ENCODE measurements at places on chromosomes 2 and 18.
A peak's percentile ranks its signal among the peaks of the same experiment; 100 is the strongest.

DNA sequence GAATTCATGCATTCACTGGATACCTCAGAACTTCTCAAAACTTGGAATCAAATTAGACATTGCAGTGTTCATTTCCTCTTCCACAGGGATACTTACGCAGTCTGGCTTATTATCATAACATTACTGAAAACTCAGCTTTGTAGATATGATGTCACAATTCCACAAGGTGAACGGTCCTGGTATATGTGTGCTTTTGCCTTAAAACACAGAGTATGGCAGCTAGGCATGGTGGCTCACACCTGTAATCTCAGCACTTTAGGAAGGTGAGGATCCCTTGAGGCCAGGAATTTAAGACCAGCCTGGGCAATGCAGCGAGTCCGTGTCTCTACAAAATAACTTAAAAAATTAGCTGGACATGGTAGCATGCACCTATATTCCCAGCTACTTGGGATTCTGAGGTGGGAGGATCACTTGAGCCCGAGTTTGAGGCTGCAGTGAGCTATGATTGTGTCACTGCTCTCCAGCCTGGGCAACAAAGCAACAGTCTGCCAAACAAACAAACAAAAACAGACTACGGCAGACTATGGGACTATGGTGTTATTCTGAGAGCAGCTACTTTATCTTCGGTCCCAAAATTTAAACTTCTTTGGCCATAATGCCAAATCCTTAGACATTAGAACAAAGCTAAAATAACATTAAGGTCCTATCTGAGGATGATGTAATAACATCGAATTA is 1191.9 kb upstream of the SLC39A10 start:
- no peak for DNase-seq

- DNase-seq: no peak
These were observed 49.7 kb downstream of the CYRIA start for GRCh38 chr2:16615687-16616615.

- no peak for DNase-seq
These were observed 183.4 kb upstream of the SRD5A2 start for GRCh38 chr2:31764169-31764568.

- no peak for DNase-seq
These were observed 55.2 kb upstream of the SEMA4C start for GRCh38 chr2:96924775-96925747.

DNA sequence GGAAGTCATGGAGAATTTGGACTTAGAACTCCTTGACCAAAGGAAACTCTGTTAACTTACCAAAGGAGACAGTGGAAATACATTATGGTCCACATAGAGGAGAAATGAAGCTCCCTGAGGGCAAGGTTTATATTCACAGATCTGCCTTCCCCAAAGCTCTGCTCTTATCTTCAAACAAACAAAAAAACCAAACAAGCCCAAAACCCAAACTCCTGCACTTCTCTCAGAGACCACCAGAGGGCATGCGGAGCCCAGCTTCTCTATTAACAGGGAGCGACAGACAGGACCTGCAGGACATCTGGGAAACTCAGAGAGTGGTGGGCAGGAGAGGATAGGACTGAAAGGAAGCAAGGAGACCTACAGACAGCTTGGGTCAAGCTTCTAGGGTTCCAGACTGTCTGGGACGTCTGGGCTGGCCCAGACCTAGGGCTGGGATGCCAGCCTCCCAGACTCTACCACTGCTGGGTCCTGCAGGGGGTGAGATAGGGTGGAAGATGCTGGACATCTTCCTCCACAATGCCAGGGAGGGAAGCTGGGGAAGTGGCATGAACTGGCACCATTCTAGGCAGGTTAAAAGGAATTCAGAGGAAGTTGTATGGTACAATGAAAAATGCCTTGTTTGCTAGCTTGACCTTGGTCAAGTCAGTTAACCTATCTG is 4.0 kb upstream of the WNT10A start:
- DNase-seq: peak; percentile 48

- no peak for DNase-seq
These were observed 148.8 kb downstream of the SMAD7 start for GRCh38 chr18:48801728-48802542.

- DNase-seq: no peak
These were observed 53.2 kb downstream of the ZAP70 start for GRCh38 chr2:97766567-97766966.

GRCh38 chr2:230219419-230220331 is at the start of gene SP110:
Gene SP110, minus strand, starts transcription at chr2:230219984. Its CDS starts 3,057 bp downstream, at chr2:230216927.
- DNase-seq: peak; percentile 67

DNA sequence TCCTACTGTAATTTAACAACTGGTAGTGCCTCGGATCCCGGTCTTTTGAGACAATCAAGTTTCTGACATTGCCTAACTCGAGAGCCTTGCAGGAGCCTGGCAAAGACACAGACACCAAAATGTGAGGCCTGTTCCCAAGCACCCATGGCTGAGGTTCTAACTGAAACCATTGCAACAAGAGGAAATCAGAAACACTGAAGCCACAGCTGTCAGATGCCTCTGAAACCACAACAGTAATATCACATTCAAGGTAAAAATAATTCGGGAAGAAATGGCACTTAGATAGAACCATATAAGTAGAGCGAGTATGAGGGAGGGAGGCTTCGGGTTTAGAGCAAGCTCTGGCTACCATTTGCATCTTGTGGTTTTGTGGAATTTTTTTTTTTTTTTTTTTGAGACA is 285.9 kb downstream of the FBXO15 start:
- no peak for DNase-seq

DNA sequence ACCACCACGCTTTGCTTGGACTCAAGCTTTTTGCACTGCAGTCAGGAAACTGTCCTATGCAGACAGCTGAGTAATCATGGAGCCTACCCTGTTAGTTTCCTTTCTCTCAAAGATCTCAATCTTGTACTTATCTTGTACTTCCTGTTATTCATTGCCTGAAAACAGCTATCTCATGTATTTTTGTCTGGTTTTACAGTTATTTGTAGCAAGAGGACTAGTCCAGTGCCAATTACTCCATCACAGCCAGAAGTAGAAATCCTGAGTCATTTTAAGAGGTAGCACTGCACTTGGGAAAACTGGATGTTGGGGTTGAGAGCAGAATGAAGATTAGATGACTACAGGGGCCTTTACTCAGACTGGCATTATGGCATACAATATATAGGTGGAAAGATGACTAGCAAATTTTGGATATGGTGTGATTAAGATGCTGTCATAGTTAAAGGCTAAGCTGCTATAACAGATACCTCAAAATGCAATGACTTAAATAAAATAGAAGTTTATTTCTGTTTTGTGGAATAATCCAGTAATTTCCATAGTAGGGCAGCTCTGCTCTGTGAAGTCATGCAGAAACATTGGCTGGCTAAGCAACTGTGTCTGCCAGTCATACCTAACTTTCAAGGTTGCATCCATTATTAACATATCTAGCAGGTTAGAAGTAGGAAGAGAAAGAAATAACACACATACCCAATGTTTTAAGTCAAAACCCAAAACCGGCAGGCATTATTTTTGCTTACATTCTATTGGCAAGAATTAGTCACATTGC is 21.1 kb upstream of the CHMP3 start:
- no peak for DNase-seq

DNA sequence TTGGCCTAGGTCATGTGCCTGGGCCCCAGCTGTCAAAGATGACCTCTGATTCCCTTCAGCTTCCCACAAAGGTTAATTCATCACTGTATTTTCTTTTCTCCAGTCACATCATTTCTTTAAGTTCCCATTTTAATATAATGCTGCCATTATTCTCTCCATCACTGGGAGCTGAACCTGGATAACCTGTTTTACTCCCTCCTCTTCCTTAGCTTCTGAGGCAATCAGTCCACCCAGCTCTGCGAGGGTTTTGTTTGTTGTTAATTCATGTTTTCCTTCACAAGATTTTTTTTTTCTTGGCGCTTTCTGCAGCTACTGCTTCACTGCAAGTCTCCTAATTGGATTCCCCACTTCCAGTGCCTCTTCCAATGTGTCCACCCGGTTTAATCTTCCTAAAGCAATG is 5.1 kb upstream of the EML4 start:
- DNase-seq: no peak

- DNase-seq: no peak
These were observed 169.7 kb upstream of the APCDD1 start for GRCh38 chr18:10284540-10285282.

DNA sequence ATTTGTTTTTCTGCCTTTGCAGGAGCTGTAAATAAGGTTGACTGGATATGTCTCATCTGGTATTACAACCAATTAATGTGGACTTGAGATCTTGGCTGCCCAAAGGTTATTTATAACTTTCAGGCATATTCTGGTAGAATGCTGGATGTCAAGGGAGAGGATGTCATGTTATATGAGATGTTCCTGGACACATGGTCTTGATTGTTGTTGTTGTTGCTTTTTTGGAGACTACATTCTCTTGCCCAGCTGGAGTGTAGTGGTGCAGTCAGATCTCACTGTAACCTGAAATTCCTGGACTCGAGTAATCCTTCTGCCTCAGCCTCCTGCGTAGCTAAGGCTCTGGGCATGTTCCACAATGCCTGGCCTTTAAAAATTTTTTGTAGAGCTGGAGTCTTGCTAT is 83.3 kb downstream of the LCLAT1 start:
- no peak for DNase-seq

DNA sequence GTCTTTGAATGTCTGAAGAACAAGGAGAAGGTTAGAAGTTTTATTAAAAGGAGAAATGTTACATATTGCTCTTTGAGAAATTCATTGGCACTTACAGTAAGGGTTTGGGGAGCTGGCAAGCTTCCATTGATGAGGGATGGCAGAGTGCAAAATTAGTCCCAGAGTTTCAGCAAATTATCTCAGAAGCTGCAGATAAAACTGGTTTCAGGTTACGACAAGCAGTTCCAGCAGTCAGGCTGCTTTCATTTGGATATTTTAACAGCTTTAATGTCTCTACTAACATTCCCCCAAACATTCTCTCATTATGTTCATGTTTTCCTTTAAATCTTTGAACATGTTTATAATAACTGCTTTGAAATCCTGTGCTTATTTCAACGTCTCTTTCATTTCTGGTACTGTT is 153.1 kb downstream of the TTC27 start:
- DNase-seq: no peak

GRCh38 chr2:144165599-144166250 is 354.2 kb downstream of the ZEB2 start:
- no peak for DNase-seq

DNA sequence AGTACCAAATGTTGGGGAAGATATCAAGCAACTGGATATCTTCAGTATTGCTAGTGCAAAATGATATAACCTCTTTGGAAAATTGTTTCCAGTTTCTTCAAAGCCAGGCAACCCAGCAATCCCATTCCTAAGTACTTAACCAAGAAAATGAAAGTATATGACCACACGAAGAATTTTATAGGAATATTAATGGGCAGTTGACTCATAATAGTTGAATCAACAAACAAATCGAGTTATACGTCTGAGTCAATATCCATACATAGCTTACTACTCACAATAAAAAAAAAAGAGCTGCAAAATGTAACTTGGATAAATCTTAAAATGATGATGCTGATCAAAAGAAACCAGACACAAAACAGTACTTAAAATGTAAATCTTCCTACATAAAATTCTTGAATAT is 810.4 kb downstream of the METTL4 start:
- DNase-seq: no peak

DNA sequence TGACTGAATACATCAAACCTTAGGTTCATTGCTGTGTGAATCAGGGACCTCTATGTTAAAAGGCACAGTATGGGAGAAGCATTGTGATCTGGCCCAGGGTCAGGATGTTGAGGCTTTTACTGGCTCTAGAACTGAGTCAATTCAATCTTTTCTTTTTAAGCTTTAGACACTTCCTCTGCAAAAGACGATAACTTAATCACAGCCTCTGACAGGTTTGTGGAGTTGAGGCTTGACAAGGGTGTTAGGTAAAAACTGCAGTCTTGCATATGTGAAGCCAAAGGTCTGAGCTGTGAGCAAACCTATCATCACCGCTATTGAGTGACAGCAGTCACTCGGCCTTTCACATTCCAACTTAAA is 17.3 kb upstream of the ARHGAP25 start:
- DNase-seq: no peak

- no peak for DNase-seq
These were observed 101.2 kb downstream of the LTBP1 start for GRCh38 chr2:33047939-33048338.

GRCh38 chr2:128412181-128412871 is 93.7 kb upstream of the HS6ST1 start:
- DNase-seq: no peak

DNA sequence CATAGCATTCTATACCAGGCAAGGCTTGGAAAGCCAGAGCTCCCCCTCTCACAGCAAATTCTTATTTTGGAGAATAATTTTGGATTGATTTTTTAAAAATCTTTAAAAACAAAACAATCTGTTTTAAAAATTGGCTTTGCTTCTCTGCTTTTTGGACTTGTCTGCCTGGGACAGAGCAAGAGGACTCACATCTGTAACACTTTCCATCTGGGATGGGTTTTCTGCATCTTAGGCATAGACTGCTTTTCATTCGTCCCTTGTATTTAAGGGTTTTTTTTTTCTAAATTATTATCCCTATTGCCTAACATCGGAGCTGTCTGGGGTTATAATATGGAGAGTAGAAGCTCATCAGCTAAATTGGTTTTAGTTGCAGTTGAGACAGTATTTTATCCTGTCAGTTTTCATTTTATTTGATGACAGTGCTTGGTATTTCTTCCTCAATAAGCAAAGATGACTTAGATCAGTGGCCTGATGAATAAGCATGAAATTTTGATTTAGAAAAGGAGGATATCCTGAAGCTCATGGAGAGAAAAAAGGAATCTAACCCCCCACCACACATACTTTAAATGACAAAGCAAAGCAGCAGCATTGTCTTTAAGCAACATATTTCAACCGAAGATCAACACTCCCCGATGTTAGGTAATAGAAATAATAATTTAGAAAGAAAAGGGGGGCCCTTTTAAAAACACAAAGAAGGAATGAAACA is 2.3 kb upstream of the FZD7 start:
- no peak for DNase-seq

- no peak for DNase-seq
These were observed 107.3 kb downstream of the SH3BP4 start for GRCh38 chr2:235059161-235059560.

DNA sequence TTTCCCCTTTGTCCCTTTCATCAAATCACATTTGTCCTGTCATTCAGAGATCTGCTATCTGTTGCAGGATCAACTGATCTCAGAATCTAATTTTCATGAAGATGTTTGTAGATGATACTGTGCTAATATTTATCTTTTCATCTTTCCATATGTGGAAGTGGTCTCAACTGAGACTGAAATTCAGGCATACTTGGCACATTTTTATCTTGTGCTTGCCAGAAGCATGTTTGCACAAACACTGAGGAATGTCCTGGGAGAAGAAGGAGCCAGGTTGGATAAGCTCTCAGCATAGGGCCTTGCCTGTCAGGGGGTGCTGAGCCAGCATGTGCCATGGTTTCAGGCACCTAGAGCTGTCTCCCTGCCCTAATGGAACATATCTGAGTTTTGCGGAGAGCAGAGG is 24.5 kb upstream of the MMADHC start:
- DNase-seq: no peak

DNA sequence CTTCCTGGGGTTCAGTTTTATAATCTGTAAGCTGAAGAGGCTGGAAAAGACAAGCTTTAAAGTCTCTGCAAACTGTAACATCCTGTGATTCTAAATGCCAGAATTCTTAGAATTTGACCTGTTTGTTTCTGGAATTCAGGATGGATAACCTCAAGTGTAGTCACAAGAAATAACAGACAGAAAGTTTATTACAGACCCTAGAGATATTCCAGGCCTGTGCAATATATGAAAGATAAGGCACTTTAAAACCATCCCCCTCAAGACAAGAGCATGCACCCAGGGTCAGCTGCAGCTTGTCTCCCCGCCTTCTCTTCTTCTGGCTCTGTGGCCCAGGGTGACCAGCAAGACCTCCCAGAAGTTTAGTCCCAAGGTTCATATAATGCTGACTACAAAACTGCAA is 298.7 kb upstream of the ACVR2A start:
- no peak for DNase-seq

GRCh38 chr2:9693196-9693491 is 62.3 kb upstream of the YWHAQ start:
- no peak for DNase-seq

Measured in activated CD4-positive, CD25-positive, alpha-beta regulatory T cell treated with anti-CD3 and anti-CD28 coated beads, Interleukin-2, amount 50 U/mL, for 16 hours (primary cell).